Bladder microvascular endothelial cell (primary cell): ENCODE measurements at places on chromosomes 2 and 18. TPM values are rescaled to one million over a fixed set of nuclear protein-coding genes. Genes with fewer than 3 reads are reported as not detected.

Gene PIEZO2
- total RNA-seq = 0.49 and 270 TPM in 2 replicates

Gene PSTPIP2
- 0.65 and 3.6 TPM in 2 replicates for total RNA-seq

Gene CPLX4
- total RNA-seq = not detected in 2 replicates

Gene TMEM18
- 6.5 and 18.6 TPM in 2 replicates for total RNA-seq

Gene COL4A3
- total RNA-seq = not detected in 2 replicates

Gene ALPG
- total RNA-seq = not detected in 2 replicates

Gene UGT1A3
- total RNA-seq = not detected in 2 replicates

Gene ALPP
- total RNA-seq = not detected in 2 replicates

Gene TMEM87B
- 15.2 and 75.4 TPM in 2 replicates for total RNA-seq
